Ammon's horn (tissue), 1 donor: ENCODE measurements at places on chromosomes 3 and 15.
A peak's percentile ranks its signal among the peaks of the same experiment; 100 is the strongest.

GRCh38 chr15:61195116-61196002 is 33.7 kb downstream of the RORA start:
- DNase-seq, result no peak

DNA sequence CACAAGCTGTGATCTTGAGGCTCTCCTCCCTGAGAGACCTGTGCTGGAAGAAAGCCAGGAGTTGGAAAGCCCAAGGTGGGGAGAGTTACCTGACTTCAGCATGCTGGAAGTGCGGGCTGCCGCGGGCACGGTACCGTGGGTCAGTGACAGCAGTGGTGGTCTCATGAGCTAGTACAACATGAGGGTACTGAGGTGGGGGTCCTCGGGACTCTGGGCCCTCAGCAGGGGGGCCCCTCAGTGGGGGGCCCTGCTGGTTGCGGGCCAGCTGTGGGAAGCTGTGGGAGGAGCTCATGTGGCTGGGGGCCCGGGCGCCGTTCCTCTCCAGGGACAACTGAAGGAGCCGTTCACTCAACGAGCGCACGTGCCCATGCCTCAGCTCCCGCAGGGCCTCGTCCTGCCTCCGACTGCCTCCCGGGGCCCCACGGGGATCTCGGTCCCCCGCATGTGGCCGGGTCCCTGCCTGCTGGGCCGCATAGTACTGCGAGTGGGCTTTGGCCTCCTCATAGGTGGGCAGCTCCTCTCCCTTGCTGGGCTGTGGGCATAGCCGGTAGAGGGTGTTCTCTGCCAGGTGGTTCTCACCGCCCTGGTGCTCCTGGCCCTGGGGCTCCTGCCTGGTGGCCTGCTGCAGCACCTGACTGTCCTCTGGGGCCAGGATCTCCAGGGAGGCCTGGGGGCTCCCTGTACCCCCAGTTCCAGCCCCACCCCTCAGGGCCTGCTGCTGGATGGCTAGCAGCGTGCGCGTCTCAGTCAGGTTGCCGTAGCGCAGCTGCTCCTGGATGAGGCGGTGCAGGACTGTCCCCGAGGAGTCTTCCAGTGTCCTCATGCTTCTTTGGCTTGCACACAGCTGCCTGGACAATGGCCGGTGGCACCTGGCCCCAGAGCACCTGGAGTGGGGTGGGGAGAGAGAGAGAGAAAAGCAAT is 3.4 kb downstream of the AMOTL2 start:
- no peak for DNase-seq

- no peak for DNase-seq
Measured at GRCh38 chr3:140347151-140347550, 330.7 kb upstream of the TRIM42 start.

DNA sequence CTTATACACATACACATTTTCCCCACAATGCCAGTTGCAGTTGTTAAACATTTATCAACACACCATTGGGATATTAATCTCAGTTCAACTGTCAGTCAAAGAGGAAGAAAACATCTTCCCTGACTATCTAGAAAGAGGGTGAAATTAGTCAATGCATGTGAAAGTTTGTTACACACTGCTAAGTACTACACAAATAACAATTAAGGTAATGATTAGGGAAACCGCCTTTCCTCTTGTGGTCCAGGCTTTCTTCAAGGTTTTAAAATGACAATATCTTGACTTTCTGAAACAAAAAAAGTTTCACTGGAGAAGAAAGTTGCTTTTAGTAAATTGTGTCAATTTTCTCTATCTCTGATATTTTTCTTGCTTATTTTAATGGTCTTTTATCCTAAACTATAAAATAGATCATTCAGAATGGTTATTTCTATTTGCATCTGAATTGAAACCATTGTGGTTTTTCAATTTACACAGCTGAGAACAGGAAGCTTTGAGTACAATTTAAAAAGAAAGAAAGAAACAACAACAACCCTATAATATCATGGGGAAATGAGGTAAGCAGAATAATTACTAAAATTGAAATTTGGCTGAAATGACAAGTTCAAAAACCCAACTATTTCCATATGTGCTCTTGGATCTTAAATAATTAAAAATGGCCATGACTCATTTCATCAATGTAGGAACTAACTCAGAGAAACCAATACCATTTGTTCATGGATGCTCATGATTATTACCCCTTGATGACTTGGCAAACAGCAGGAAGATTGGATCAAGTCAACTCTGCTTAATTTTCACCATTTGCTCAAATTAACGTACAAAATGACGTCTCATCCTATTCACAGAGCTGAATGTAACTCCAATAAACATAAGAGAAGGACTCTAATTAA is 31.7 kb downstream of the GPR149 start:
- DNase-seq, result no peak

- no peak for DNase-seq
Measured at GRCh38 chr3:2097641-2098191, 950 bp upstream of the CNTN4 start.

- DNase-seq, result no peak
Measured at GRCh38 chr3:142888481-142889211, at the start of gene PCOLCE2. Gene PCOLCE2 (minus strand): TSS chr3:142889083. CDS start chr3:142888896, 187 bp downstream.

DNA sequence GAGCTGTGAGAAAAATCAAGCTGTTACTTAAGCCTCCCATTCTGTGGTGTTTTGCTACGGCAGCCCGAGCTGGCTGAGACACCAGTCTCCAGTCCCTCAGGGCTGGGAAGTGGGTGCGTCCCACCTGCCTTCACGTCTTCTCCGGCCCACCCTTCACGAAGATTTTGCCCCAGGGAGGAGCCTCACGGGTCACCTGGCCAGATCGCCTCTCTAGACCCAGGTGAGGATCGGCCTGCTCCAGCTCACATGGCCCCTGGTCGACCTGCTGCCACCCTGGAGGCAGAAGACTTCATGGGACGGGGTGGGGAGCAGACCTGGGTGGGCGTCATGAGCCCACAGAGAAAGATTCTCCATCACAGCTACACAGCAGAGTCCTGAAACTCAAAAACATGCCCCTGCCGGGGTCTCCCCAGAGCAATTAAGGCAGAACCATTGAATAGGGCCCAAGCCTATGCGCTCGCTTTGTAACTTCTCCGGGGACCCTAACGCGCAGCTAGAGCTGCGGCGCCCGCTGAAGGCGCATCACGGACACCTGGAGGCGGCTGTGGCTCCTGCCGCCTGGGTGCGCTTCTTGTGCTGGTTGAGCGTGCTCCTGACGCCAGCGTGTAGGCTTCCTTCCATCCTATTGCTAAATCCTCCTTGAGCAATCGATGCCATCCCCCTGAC is 92.6 kb upstream of the ALDH1A3 start:
- no peak for DNase-seq

- no peak for DNase-seq
Measured at GRCh38 chr3:32603064-32603463, 32.4 kb upstream of the DYNC1LI1 start.

GRCh38 chr15:35975941-35976340 is 430.0 kb upstream of the DPH6 start:
- DNase-seq, result no peak

DNA sequence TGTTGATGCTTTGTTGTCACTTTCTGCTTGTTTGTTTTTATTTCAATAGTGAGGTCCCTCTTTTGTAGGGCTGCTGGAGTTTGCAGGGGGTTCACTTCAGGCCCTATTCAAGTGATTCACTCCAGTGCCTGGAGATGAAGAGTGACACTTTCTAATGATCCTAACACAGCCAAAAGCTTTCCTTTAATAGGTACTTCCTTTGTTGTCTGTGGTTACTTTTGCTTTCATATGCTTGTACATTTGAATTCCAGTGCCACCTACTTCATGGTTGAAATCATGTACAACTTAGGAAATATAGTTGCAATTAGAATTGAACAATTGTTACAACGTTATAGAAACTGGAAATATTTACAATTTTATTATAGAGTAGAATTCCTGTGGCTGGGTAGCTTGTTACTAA is 466.8 kb upstream of the EPHA3 start:
- no peak for DNase-seq

GRCh38 chr15:57785039-57785438 is 78.5 kb downstream of the POLR2M start:
- DNase-seq, result no peak

DNA sequence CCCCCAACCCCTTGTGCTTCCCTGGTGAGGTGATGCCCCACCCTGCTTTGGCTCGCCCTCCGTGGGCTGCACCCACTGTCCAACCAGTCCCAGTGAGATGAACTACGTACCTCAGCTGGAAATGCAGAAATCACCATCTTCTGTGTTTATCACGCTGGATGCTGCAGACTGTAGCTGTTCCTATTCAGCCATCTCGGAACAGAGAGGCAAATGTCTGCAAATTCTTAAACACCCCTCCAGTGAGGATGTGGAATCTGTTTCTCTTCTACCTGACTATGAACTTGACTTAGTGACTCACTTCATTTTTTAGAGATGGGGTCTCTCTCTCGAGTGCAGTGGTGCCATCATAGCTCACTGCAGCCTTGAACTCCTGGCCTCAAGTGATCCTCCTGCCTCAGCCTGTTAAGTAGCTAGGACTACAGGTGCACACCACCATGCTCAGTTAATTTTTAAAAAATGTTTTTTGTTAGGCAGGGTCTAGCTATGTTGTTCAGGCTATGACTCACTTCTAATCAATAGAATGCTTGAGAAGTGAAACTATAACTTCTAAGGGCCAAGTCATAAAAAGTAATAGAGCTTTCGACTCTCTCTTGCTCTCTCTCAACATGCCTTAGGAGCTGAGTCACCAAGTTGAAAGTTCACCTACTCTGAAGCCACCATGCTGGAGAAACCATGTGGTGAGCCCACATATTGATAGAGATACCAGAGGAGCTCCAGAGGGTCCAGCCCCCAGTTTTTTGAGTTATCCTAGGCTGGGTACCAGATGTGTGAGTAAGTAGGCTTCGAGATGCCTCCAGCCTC is 11.5 kb upstream of the PARP14 start:
- no peak for DNase-seq

GRCh38 chr3:110753516-110753915 is 318.1 kb upstream of the NECTIN3 start:
- no peak for DNase-seq

DNA sequence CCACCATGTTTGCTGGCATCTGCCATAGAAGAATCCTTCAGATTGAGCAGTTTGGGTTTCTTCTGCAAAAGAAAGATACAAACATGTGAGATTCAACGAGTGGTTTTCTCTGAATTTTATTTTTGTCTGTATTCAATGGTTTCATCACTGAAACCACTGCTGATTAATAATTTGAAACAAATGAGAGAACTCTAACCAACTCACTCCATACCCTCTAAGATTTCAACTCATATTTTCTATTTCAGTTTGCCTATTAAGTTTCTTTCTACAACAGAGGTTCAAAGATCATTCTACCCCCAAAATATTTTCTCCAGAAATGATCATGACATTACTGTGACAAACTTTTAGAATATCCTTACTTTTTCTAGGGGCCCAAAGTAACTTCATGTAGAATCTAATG is 38.7 kb upstream of the MAN2C1 start:
- DNase-seq, result no peak

GRCh38 chr3:157087373-157087772 is 72.6 kb downstream of the CCNL1 start:
- no peak for DNase-seq

DNA sequence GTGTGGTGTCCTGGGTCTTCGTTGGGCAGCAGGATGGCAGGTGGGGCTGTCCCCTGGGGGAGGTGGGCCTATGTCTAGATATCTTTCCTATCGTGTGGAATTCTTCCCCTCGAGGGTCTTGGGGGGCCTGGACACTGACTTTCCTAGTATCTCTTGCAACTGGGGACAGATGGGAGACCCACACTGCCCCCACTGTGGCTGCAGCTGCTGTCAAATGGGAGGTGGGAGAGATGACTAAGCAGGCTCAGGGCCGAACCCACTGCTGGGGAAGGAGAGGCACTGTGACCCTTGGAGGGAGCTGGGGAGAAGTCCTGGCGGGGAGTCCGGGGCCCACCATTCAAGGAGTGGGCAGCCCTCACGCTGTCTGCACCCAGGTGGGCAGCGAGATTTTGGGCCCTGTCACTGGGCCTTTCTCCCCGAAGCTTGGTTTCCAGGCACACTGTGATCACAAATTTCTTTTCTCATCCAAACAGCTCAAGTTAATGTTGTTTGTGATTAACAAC is 2.9 kb upstream of the FBLN2 start:
- no peak for DNase-seq

GRCh38 chr3:134086616-134087015 is 56.9 kb upstream of the SLCO2A1 start:
- DNase-seq, result no peak

GRCh38 chr15:50024281-50024680 is 94.8 kb downstream of the ATP8B4 start:
- DNase-seq, result peak; percentile 9

GRCh38 chr15:86165265-86166211 is 85.9 kb downstream of the AGBL1 start:
- no peak for DNase-seq

DNA sequence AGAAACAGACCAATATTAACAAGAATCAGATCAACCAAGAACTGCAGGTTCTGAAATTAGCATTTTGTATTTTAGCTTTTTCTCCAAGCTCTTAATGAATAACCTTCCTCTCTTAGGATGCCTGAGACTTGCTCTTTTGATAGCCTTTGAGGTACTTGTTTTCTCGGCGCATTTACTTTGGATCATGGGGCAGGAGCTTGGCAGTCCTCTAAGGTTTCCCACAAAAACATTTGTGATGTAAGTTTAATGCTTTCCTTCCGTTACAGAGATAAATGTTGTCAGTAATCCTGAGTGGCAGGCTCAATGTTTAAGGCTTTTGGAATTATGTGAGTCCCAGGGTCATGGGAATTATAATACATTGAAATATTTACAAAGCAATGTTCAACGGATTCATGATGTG is 137.8 kb upstream of the SNTN start:
- DNase-seq, result no peak

DNA sequence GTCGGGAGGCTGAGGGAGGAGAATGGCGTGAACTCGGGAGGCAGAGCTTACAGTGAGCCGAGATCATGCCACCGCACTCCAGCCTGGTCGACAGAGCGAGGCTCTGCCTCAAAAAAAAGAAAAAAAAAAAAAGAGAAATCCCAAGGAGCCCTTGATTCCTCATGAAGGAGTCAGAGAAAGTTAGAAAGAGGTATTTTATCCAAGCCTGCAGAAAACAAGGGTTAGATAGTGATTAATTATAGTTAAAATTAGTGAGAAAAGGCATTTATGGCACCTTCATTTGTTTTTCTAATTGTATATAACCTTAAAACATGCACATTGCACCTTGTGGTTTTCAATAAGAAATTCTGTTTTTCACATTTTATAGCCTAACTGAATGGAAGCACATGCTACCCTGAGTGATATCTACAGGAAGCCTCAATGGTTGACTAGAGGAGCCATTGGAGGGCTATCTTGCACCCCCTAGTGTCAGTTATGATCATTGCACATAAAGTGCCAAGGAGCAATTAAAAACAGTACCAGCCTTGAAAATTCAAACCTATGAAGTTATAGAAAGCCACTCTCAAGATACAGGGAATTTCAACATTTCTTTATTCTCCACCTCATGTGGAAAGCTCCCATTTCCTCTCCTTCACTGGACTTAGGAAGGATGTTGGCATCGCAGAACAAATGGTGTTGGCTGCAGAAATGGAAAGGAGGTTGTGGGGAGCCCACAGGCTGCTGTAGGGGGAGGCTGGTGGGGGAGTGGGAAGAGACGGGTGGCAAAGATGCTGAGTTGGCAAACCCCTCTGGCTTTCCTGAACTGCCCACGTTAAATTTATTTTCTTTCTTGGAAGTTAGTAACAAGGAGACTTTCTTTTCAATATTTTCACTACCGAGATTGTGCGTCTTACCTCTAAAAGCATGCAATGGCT is 48.5 kb downstream of the ITGA11 start:
- peak; percentile 47 for DNase-seq
